ENCODE measurements at places on chromosomes 13 and 19.

DNA sequence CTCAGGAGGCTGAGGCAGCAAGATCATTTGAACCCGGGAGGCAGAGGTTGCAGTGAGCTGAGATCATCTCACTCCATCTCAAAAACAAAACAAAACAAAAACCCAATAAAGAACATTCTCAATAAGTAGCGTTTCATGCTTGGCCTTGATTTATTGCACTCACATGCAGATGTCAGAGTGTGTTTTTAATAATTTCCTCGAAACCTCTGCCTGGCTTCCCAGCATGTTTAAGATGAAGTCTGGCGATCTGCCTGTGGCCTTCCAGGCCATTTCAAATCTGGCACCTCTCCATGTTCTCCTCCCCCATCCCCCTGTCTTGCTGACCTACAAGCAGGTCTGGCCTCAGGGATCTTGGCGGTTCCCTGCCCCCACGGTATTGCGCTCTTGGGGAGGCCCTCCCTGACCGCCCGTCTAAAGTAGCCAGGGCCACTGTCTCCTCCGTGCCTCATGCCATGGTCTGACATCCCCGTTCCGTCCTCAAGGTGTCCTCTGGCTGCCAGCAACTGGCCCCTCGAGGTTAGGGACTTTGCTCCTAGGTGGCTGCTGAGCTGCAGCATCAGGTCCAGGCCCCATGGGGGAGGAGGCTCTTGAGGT is 1.6 kb downstream of the WDR88 start:
- no peak for DNase-seq

DNA sequence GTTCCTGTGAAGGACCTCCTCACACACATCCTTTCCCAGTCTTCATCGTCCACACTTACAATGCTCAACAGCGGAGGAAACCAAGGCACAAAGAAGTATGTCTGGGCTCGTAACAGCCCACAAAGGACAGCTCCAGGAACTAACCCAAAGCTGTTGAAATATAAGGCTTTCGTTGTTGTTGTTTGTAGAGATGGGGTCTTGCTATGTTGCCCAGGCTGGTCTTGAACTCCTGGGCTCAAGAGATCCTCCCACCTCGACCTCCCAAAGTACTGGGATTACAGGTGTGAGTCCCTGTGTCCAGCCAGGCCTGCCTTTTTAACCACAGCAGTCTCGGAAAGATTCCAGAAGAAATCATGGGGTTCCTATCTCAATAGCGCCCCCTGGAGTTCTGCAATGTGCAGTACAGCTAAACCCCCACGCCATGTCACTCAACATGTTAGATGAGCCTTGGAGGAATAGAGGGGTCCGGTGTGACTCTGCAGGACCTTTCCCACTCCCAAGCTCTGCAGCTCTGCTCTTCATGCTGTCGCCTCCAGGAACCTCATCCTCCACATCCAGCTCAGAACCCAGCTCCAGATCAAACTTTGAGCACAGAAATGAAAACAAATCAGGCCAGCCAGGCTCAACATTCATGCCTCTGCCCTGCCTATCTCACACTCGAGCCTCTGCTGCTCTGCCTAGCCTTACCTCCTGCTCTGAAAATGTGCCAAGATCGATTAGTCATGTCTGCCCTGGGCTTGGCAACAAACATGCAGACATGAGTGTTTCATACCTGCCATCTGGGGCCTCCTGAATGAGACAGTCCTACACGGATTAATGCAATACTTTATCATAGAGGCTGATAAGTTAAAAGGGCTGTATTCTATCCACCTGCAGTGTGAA is 7.5 kb downstream of the PLA2G4C start:
- peak; percentile 71 for DNase-seq

GRCh38 chr13:53873558-53873957 is 844.9 kb downstream of the OLFM4 start:
- no peak for DNase-seq

GRCh38 chr13:97369261-97369893 is 64.6 kb upstream of the RAP2A start:
- DNase-seq, result no peak

DNA sequence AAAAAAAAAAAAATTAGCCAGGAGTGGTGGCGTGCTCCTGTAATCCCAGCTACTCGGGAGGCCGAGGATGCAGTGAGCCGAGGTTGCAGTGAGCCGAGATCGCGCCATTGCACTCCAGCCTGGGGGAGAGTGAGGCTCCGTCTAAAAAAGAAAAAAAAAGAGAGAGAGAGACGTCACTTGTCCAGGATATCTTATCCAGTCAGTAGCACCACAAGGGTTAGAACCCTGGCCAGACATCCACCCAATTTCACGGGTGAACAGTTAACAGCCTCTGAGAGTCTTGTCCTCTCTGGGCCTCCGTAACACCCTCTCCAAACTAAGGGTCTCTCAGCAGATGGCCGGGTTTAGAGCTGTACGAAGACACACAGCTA is 917 bp upstream of the CLPTM1 start:
- no peak for DNase-seq

DNA sequence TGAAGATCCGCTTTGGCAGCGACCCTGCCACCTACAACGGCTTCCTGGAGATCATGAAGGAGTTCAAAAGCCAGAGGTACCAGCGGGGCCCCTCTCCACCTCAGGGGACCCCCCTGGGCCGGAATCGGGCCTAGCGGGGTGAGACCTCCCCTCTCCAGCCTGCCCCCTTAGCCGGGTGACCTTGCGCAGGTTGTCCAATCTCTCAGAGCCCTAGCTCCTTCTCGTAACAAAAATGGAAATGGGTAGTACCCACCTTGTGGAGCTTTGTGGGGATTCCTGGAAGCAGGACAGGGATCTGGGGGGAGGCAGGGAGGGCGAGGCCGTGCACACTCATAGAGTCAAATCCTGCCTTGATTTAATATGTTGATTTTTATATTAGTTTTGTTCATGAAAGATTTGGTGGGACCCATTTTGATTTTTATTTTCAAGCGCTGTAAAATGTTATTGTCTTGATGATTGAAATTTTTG is 658 bp downstream of the SIN3B start:
- no peak for DNase-seq

GRCh38 chr19:58279925-58280316 is 1.2 kb downstream of the ZNF8 start:
- DNase-seq, result no peak

GRCh38 chr19:17091758-17092333 is 16.3 kb downstream of the MYO9B start:
- no peak for DNase-seq

DNA sequence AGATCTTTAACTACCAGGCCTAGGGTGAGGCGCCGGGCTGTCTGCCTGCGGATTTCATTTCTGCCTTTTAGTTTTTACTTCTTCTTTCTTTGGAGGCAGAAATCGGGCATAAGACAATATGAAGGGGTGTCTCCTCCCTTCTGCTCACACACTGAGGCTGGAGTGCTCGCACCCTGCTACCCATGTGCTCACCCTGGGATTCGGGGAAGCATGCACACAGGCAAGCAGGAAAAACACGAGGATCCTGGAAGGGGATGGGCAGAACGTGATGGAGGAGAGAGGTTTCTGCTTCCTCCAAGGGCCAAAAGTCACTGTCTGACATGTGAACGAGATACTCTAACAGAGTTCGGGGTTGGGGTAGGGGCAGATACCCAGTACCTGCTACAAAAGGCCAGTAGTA is 28.4 kb downstream of the ZNF823 start:
- no peak for DNase-seq

DNA sequence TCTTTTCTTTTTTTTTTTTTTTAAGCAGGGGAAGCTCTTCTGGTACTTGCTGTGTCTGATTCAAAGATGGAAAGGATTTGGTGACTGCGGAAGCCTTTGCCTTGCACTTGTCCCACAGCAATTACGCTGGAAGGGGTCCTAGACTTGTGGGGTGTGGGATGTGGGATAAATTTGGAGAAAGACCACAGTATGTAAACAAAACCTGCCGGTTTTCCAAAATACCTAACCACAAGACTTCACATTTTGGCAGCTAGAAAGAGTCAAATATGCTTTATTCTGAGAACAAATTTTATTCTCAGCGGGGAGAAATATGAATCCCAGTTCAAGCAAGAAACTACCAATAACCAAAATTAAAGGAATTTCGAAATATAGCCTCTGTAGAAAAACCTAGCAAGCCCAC is 176.5 kb downstream of the SPRY2 start:
- no peak for DNase-seq

GRCh38 chr13:27917121-27917947 is 2.5 kb upstream of the PDX1 start:
- peak; percentile 62 for DNase-seq

- no peak for DNase-seq
Measured at GRCh38 chr19:18587962-18588610, 512 bp upstream of the REX1BD start.

GRCh38 chr19:2739602-2740313 is at the start of gene SLC39A3:
Gene SLC39A3 (minus strand): TSS chr19:2740017. CDS start chr19:2737257, 2,760 bp downstream.
- peak; percentile 99 for DNase-seq

DNA sequence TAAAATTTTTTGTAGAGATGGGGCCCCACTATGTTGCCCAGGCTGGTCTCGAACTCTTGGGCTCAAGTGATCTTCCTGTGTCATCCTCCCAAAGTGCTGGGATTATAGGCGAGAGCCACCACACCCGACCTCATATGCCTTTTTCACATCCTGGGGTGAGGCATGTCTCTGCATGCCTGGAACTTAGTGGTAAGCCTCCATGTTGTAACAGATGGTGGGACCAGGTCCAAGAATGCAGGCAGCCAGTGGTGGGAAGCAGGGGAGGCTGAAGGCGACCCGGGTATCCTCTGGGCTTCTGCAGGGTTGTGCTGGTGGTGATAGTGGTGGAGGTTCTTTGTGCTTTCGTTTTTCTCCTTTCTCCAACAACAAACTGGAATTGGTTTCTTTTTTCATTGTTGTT is 30.1 kb upstream of the CCDC124 start:
- no peak for DNase-seq

- DNase-seq, result no peak
Measured at GRCh38 chr13:40132249-40132648, 476.8 kb downstream of the COG6 start.

DNA sequence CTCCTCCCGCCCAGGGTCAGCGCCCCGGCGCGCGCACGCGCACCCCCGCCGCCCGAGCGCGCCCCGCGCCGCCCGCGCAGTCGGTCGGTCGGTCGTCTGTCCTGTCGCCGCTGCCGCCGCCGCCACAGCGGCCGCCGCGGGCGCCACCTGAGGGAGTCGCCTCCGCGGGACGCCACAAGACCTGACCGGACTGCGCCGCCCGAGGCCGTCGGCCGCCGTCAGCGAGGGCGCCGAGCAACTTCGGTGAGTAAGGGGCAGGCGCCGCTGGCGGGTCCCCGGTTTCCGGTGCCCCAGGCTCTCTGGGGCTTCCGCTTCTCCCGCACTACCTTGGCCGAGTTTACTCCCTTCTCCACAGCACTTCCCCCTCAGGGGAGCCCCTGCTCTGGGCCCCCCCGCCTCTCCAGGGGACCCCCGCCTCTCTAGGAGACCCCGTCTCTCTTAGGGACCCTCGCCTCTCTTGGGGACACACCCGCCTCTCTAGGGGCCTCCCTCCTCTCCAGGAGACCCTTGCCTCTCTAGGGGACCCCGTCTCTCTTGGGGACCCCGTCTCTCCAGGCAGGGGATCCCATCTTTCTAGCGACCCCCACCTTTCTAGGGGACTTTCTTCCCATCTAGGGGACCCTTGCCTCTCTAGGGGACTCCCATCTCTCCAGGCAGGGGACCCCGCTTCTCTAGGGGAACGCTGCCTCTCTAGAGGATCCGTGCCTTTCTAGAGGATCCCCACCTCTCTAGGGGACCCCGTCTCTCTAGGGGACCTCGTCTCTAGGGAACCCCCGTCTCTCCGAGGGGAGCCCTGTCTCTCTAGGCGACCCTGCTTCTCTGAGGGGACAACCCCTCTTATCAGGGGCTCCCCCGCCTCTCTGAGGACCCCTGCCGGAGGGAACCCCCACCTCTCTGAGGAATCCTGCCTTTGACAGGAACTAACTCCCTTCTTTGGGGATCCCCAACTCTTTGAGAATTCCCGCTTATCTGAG is 19.3 kb upstream of the GATAD2A start:
- no peak for DNase-seq

DNA sequence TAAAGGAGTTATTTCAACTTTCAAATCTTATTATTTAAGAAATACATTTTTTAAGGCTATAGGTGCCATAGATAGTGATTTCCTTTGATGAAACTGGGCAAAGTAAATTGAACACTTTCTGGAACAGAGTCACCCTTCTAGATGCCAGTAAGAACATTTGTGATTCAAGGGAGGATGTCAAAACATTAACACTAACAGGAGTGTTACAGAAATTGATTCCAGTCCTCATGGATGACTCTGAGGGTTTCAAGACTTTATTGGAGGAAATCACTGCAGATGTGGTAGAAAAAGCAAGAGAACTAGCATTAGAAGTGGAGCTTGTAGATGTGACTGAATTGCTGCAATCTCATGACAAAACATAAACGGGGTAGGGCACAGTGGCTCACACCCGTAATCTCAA is 12.2 kb downstream of the KATNAL1 start:
- DNase-seq, result no peak

- no peak for DNase-seq
Measured at GRCh38 chr13:38496917-38497316, 147.3 kb downstream of the UFM1 start.

DNA sequence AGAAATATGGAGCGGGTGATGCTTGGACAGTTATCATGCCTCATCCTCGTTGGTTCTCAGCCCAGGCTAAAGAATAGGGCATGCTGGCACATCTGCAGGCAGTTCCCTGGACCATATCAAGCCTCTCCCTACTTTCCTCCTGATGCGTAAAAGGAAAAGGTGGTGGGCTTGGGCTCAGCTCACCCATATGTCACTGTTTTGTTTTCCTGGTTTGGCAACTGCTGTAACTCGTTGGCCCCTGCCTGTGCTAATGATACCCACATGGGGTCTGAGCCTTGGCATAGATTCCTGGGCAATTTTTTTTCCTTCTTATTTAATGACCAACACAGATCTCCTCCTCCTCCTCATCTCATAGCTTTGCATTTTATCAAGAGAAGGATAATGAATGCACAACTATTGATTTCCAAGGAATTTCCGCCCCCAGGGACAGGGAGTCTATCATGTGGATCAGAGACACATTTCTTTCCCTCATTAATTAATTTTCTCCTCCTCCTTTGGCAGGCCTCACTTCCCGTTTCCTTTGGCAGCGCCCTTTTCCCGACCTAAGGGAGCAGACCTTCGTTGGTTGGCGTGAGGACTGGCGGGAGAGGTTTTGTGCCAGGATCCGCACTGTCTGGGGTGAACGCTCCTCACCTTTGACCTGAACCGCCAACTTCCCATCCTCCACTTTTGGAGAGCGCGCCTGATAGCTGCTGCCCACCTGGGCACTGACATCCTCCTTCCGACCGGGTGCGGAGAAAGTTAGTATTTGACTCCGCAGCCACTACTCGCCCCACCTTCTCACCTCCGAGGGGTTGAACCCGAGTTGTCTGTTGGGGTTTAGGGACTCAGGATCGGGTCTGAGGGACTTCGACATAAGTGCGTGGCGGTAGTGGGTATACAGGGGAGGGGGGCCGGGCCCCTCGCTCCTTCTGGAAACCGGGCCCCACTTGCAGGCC is 3.4 kb upstream of the POU4F1 start:
- DNase-seq, result no peak

- DNase-seq, result peak; percentile 27
Measured at GRCh38 chr13:53206455-53206854, 177.8 kb downstream of the OLFM4 start.

All from HEK293T (cell line).